ENCODE measurements at places on chromosomes 12 and 14.

GRCh38 chr12:124696693-124697476 lies 129.5 kb upstream of the NCOR2 start:
- no peak for DNase-seq

DNA sequence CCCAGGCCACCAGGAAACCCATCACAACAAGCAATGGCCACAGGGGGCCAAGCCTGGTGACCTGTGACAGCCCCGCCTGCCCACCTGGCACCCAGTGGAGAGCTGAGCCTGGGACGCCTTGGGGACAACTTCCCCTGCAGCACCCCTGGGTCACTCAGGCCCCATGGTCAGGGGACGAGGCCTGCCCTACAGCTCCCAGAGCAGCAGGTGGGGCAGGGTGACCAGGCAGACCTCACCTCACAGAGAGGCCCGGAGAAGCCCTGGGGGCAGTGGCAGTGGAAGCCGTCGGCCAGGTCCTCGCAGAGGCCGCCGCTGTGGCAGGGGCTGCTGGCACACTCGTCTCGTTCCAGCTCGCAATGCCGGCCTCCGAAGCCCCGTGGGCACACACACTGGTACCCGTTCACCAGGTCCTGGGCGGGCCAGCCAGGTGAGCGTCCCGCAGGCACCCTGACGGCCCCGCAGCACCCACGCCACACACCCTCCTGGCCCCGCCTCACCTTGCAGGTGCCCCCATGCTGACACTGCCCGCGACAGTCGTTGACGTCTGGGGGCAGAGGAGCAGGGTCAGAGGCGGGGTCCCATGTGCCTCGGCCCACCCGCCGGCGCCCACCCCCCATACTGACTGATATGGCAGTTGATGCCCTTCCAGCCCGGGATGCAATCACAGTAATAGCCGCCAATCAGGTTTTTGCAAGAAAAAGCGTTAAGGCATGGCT lies 18.1 kb downstream of the JAG2 start:
- DNase-seq, result no peak

DNA sequence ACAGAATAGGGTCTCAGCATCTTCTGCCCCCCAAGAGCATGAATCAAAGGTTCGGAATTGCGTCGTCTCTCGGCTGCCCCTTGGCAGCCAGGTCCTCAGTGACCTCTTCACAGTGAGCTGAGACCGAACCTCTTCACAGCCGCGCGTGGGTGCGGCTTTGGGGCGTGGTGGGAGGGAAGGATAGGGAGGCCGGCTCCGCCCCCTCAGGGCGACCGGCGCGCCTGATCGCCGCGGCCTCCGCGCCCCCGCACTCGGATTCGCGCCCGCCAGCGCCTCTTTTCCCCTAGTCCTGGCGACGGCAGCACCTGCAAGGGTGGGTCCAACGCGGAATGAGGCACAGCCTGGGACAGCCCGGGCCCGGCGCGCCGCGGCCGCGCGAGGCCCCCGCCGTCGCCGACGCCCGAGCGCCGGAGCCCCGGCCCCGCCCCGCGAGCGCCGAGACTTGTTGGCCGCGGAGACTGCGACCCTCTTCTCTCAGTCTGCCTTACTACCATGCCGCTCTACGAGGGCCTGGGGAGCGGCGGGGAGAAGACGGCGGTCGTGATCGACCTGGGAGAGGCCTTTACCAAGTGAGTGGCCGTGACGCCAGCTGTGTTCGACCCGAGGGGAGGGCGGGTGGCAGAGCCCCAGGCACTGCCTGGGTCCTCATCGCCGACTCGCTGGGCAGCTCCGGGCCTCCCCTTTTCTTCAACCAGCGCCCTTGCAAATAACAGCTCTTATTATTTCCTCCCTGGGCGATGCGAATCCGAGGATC lies at the start of gene ACTR10:
ACTR10 (plus strand) TSS at position 424 of the 754 bp plus-strand sequence; CDS start at position 493, 69 bp downstream.
- peak; percentile 63 for DNase-seq

DNA sequence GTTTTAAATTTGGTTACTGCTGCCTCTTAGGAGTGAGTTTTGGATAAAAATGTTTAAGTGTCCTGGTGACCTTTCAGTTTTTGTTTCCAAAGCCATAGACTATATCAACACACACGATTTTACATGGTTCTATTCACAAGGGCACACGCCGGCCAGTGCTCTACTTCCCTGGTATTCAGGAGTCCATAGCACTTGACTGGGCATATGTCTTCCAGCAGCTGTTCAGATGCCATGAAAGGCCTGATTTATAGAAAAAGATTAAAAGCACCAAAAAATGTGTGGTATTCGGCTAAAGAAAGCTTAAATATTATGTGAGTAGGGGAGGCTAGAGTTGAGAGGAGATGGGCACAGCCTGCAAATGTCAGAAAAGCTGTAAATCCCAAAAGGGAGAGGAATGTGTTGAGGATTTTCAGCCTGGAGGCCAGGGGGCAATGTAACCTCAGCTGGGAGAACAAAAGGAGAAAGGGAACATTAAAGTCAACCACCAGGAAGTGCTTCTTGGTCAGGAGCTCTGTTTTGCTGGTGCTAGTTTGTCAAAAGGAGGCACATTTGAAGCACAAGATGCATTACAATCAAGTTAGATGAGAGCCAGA lies 478.4 kb downstream of the RAD51B start:
- no peak for DNase-seq

DNA sequence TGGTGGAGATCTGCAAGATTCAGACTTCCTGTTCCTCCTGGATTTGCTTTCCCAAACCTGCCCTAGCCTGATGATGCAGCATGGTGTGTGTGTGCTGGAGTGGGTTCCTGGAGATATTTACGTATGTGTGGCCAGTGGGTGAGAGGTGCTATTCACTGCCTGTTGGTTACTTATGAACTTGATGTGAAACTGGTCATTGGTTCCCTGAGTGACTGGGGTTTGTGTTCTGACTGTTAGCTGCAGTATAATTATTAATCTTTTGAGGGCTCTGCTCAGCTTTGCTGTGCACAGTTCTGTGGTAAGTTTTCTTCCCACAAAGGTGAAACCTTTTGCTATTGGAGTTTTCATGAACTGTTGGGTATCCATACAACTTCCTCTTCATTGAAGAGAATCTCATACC lies 541.8 kb upstream of the FBXO33 start:
- DNase-seq, result no peak

DNA sequence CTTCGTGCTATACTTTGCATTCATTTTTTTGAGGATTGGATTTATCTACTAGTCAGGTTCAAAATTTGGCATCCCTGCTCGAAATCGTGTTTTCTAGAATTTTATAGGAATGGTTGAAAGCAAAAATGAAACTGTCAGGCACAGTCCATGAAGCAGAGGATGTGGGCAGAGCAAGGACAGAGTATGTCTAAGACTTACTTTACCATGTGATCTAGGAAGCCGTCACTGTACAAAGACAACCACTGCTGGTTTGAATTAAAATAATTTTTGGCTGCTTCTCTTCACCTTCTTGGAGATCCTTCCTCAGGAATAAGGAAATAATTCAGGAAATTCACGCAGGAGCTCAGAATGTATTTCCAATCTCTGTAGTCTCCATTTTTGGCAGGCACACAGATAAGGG lies 31.6 kb upstream of the SGPP1 start:
- no peak for DNase-seq

- no peak for DNase-seq
Observed at GRCh38 chr12:93541578-93542225, 30.8 kb upstream of the SOCS2 start.

DNA sequence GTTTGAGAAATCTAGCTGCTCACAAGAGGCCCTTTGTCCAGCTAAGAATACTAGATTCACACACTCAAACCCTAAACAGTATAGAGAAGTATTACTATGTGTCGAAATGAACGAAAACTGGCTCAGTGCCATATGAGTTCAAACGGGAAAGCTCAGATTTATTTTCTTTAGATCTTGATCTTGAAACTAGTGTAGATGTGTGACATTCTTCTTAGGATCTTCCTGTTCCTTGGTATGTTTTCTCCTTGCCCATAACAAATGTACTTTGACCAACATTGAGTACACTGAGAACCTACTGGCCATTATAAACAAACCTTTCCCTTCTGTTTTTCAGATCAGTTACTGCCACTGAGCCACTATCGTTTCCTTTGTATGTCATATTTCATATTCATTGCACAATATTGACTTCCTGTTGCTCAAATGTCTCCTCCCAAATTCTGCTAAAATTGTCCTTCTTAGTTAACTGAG lies 21.3 kb downstream of the MYBPC1 start:
- DNase-seq, result no peak

DNA sequence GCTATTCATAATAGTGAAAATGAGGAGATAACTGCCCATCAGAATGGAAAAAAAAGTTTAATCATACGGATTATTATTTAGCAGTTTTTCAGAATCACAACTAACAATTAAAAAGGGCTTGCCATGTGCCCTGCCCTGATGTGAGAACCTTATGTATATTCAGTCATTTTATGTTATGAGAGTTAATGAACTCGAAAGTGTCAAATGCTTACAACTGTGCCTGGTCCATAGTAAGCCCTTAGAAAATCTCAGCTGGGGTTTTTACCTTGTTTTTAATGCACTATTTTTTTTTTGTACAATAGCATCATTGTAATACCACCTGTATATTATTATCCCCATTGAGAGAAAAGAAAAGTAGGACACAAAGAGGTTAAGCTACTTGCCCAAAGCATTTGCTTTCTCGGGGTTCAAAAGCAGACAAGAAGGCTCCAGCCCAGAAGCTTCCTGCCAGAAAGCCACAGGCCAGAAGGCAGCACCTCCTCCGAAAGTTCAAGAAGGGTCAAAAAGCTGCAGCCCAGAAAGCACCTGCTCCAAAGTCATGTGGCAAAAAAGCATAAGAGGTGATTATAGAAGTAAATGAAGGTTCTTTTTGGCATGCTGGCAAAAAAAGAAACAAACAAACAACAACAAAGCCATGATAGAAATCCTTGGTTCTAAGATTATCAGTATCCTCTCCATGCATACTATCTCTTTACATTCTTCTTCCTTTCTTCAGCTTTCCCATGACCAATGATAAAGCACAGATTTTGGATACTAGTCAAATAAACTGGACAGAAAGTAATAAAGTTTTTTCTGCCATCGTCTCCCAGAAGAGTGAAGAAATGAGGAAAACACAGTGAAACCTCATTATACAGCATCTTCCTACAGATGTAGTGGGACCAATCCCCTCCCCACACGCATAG lies 59.1 kb upstream of the NAP1L1 start:
- DNase-seq, result no peak

GRCh38 chr14:39005044-39005880 lies 97.8 kb downstream of the SEC23A start:
- no peak for DNase-seq

- DNase-seq, result no peak
Observed at GRCh38 chr12:88339254-88339949, 197.3 kb downstream of the TMTC3 start.

All from mesothelial cell of epicardium (in vitro differentiated cells).